GDM1 (cell line): ENCODE measurements at places on chromosomes 4 and X.

DNA sequence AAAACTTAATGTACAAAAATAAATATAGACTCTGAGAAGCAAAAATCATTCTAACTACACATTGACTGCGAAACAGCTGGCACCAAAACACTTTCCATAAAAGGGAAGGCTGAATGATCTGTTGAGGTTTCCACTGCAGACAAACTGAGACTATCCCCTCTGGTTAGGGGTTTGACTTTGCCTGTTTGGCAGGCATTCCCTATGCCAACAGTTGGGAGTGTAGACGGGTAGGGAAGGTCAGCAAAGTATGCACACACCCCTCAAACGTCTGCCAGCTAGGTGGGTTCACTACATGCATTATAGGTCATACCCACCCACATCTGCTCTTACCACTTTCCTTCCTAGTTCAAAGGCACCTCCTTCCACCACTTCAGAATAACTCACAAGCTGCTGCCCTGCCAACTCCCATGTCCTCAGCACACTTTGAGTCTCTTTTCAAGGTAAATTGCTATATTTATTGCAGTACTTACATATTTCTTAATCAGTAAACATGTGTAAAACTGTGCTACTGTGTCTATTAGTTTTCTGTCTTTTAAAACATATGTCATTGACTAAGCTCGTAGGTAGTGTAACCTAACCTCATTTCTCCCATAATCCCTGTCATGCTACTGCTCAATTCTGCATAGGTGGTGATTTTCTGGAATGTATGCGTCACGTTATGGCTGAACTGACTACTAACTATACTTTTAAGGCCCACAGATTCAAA is 12.4 kb downstream of the CTSO start:
- no peak for DNase-seq

GRCh38 chr4:173547889-173548288 is 17.9 kb upstream of the HAND2 start:
- no peak for DNase-seq

GRCh38 chrX:130884627-130885026 is 18.4 kb downstream of the ENOX2 start:
- no peak for DNase-seq

DNA sequence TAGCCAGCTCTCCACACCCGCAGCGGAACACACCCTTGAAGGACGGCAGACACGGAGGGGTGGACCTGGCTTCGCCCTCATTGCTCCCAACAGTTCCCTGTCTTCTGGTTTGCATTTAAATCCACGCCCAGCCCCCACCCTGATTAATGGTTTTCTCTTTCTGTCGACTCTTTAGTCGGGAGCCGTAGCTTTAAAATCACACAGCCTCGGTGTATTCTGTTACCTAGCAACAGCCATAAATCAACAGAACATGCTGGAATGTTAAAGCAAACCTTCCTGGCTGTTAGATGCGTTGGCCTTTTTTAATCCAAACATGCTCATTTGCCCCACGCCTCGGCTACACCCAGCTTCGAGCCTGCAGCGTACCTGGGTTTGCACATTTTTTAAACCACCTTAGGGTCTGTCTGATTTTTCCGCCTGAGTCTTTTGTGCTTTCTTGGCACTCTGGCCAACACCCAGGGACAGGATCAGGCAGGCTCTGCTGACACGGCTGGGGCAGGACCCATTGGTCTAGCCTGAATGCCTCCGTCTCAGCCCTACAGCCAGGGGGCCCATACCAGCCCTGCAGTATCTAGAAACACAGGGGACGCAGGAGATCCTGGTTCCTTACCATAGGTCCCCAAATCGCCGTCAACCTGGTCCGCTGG is 21.4 kb upstream of the PPP2R2C start:
- DNase-seq: no peak

DNA sequence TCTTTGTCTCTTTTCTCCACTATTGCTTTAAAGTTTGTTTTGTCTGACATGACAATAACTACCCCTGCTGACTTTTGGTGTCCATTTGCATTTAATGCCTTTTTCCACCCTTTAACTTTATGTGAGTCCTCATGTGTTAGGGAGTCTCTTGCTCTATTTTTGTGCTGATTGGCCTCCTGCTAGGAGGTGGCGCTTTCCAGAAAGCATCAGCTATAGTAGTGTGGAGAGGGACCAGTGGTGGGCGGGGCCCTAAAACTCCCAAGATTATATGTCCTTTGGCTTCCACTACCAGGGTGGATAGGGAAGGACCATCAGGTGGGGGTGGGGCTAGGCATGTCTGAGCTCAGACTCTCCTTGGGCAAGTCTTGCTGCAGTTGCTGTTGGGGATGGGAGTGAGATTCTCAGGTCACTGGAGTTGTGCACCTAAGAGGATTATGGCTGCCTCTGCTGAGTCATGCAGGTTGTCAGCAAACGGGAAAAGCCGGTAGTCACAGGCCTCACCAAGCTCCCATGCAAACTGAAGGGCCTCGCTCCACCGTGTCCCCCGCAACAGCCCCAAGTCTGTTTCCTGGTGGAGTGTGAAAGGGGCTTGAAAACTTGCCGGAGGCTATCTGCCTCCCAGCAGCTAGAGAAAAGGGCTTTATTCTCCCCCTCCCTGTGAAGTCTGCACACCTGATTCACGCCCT is 156.3 kb downstream of the CPEB2 start:
- no peak for DNase-seq
